ENCODE measurements at places on chromosomes 7 and 10.

DNA sequence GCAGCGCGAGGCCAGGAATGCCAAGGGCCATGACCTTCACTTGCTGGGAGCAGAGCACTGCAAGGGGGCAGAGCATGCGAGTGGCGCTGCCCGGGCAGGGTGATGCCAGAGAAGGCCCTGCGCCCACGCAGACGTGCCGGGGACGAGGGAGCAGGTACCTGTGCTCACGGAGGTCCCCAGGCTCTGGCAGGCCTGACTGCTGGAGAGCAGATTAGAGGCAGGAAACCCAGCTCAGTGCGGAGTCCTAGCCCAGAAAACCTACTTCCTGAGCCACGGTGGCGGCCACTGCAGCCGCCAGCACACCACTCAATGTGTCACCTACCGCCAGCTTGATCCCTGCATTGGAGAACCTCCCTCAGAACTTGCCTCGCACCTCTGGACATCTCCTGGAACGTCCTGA, 148.4 kb downstream of the MAD1L1 start:
- DNase-seq: no peak

- DNase-seq: peak; percentile 34
These were observed 228.5 kb downstream of the CACNB2 start for GRCh38 chr10:18368682-18369081.

- DNase-seq: peak; percentile 60
These were observed 88.1 kb upstream of the RSU1 start for GRCh38 chr10:16905320-16905719.

GRCh38 chr7:67619175-67619574, 622.5 kb downstream of the TYW1 start:
- no peak for DNase-seq

- no peak for DNase-seq
These were observed 2.7 kb upstream of the PGAM2 start for GRCh38 chr7:44068054-44068453.

- peak; percentile 67 for DNase-seq
These were observed 6.3 kb downstream of the RAPGEF5 start for GRCh38 chr7:22350466-22351328.

GRCh38 chr10:112177247-112177646, 6.3 kb downstream of the GPAM start:
- DNase-seq: no peak

DNA sequence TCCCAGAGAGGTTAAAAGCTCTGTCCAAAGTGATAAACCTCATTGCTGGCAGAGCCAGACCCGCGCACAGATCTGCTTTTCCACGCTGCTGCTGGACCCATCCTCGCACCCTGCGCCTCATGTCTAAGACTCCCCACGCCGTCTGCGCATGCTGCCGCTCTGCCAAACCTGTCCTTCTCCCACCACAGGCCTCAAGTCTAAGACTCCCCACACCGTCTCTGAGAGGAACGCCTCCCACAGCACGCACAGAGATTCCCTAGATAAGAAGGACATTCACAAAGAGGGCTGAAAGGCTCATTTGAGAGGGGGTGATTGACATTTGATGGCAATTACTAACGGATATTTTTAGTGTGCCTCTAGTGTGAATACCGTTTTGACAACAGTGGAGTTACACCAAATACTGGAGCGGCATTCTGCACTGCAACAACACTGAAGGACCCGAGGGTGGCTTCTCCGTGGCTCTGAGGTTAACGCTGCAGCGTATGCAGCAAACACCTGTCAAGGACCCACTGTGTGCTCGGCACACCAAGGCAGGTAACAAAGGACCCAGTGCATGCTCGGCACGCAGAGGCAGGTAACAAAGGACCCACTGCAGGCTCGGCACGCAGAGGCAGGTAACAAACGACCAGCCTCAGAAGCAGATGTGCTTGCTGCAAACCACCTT, 231.4 kb downstream of the DNAJB6 start:
- no peak for DNase-seq

- no peak for DNase-seq
These were observed 303.1 kb downstream of the ADARB2 start for GRCh38 chr10:1434202-1434601.

- no peak for DNase-seq
These were observed 156.3 kb downstream of the SLC16A9 start for GRCh38 chr10:59553162-59553900.

- DNase-seq: no peak
These were observed 22.7 kb upstream of the ADCYAP1R1 start for GRCh38 chr7:31029251-31030042.

GRCh38 chr7:157771-158625, 34.4 kb upstream of the FAM20C start:
- no peak for DNase-seq

DNA sequence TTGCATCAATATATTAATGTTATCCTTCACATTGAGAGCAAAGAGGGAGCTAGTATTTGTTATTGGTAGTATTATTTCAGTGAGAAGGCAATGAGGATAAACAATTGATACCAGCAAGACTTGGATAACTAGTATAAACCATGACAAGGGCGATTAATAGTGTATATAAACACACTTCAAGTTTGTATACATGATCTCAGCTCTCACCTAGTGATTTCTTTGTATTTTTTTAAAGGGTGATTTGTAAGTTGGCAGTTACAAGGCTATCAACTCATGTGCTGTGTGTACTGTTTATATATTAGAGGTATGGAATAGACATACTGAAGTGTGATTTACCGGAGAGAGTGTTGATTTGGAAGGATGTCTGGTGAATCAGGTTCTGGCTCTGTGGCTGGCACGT, 88.0 kb downstream of the SNX10 start:
- no peak for DNase-seq

- DNase-seq: no peak
These were observed 17.4 kb upstream of the LOXL4 start for GRCh38 chr10:98285416-98285815.

Data from astrocyte (in vitro differentiated cells and primary cell).